GM06990 (cell line): ENCODE measurements at places on chromosomes 5 and 9.
A peak's percentile ranks its signal among the peaks of the same experiment; 100 is the strongest.

GRCh38 chr9:38333047-38333446 is 59.5 kb upstream of the ALDH1B1 start:
- no peak for DNase-seq

DNA sequence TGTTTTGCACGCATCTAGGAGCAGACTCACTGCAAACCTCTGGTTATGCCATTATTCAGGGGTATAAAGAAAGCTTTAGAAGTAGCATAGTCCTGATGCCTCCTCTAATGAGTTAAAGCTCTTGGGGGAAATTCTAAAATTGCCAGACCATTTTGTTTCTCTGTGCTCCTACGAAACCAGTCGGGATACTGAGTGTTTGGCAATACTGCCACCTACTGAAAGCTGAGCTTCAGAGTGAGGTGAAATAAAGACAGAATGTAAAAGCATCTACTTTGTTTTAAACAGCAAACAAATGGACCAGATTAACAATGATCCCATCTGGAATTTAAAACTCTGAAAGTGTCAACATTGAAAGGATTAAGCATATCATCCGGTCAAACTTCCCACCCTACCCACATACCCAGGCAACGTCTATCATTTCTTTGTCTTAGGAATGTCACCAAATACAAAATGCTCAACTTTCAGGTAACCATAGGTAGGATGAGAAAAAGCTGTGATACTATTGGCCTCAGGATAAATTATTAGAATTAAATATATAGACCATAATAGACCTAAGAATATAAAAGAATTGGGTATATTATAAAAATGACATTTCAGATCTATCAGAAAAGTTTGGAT is 77.8 kb upstream of the SHISAL2B start:
- no peak for DNase-seq

DNA sequence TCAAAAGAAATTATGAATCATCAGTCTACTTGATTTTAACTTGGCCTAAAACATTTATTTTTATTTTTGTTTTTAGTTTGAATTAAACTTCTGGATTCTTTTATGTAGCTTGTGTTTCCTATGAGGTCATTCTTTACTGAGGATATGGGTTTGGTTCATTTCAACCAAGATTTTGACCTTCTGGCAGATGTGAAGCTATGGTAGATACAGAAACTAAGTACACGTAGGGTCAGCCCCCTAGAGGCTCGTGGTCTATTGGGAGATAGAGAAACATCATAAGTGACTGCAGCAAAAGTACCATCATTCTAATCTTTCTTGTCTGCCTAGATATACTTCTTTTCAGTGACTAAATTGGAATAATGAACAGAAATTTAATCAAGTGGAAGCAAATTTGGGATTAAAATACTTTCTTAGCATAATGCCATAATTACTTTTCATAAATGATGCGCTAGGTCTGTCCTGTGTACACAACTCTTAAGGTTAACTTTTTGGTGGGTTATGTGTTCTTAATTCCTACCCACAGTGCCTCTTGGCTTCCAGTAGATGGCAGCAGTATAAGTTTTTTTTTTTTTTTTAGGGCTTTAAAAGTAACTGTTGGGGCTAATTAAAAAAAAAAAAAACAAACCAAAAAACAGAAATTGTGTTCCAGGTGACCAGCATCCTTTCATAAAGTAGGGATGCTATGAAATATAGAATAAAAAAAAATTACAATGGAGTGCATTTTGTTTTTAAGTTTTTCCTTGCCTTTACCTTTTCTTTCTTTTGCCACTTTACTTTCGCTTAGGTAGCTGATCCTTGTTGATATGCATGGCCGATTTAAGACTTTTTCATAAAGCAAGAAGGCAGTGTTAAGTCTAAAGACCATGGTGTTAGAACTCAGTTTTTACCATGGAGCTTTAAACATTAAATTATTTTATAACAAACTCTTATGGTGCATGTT is 49.9 kb downstream of the LRRTM2 start:
- peak; percentile 6 for DNase-seq

- DNase-seq: no peak
Observed at GRCh38 chr5:67643536-67643935, 446.9 kb upstream of the CD180 start.

DNA sequence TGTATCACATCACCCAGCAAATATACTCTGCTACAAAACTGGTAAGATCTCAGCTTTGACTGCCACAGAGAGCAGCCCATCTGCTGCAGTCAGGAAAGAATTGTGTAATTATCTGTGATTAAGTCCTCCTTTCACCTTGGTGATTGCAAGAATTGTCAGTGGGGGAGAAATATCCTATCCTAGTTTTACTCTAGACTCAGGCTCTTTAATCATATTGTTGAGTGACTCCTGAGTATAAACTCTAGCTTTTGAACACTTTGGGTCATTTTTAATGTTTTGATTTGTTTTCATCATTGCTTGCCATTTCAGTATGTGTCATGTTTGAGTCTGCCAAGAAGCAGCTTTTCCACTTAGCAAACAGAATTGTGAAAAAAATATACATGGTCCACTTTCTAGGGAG is 32.1 kb downstream of the VCAN start:
- DNase-seq: no peak

DNA sequence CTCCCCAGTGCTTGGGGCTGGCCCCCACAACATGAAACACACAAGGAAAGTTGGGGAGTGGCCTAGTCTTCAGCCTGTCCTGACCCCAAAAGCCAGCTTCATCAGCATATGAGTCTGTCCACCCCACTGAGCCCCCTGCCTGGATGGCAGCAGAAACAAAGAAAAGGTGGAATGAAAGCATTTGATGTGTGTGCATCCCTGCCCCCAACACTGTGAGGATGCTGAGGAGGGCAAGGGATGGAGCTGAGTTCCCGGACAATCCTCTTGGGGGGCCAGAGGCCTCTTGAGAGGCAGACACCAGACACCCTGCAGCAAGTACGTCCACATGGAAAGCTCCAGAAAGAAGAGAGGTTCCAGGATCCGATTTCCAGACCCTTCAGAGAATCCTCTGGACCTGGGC is 113.5 kb upstream of the PPP1R26 start:
- no peak for DNase-seq
